Breast epithelium (tissue), 4 donors: ENCODE measurements at places on chromosomes 11 and 22.

DNA sequence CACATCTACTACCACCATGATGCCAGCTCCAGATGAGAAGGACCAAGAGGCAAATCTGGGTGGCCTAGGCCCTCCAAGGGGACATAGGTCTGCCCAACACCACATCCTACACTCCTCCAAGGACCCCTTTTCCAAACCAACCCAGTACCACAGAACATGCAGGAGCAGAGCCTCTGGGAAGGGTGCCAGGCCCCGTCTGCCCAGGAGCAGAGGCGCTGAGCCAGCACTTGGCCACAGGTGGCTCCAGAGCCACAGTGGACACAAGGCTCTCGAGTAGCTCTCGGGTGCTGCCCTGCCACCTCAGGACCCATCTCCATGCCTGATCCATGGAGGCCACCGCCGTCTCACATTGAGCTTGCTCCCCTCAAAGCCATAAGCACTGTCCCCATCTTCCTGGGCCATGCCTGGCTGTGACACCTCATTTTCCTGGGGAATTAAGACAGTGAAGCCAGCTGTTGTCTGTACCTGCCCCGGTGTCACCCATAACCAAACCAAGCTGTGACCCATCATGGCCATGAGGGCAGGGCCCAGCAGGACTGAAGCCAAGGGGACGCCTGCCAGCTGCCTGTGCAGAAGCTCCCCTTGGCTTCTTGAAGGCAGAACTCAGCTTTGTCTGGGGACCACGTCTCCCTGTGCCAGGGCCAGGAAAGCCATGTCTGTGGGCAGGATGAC is 7.4 kb downstream of the MOB2 start:
- H3K4me1 ChIP-seq: no peaks in the 10 kb centered on the region
- H3K27me3 ChIP-seq: no peaks in the 10 kb centered on the region
- DNase-seq: no peak
- no peaks in the 10 kb centered on the region for H3K36me3 ChIP-seq
- no peak overlapping the region for H3K4me3 ChIP-seq
- H3K27ac ChIP-seq: no peak overlapping the region

DNA sequence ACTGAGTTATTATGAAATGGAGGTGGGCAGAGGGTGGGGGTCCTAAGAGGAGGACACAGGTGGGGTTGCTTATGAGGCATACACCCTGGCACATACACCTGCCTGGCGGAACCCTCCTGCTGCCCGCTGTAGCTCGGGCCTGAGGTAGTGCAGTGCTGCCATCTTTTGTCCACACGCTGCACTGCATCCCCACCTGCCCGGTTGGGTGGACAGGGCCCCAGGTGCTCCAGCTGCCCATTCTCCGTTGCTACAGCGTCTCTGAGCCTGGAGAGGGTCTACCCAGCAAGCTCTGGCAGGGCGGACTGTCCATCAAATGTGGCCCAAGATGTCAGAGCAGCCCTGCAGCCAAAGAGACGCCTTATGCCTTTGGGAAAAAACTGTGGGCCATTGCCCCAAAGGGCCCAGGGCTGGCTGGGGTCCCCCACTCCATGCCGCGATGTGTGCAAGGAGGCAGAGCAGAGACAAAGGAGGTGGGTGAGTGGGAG is 131.2 kb downstream of the BUD13 start:
- no peaks in the 10 kb centered on the region for H3K4me1 ChIP-seq
- no peaks in the 10 kb centered on the region for H3K36me3 ChIP-seq
- H3K27me3 ChIP-seq: no peaks in the 10 kb centered on the region
- no peak overlapping the region for H3K4me3 ChIP-seq
- DNase-seq: no peak

DNA sequence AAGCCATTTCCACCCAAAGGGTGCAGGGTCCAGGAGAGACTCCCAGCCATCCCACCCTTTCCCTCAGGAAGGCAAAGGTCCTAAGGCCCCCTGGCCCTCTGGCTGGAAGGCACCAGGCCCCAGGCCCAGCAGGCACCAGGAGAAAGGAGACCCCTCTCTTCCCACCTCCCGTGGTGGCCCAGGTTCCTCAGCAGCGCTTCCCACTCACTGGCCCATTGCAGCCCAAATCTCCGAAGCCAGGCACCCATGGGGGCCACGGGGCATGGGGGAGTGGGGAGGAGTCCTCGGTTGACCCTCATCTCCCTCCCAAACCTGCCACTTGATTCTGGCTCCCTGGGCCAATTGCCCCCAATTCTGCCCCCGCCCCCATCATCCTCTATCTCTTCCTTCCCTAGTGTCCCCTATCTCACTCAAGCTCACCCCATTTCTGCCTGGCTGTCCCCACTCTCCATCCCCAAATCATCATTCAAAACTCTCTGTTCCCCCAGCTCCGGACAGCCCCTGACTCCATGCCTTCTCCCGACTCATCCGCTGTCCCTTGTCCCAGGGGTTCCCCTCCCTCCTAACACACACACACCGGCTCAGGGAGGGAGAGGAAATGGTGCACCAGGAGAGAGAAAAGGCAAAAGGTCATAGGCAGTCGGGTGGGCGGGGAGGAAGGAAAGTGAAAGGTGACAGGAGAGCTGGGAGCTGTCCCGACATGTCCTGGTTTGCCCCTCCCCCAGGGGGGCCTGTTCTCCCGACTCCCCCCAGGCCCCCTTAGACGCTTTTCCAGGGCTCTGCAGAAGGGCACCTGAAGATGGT is 1.2 kb downstream of the LIF start:
- no peaks in the 10 kb centered on the region for H3K36me3 ChIP-seq
- H3K27ac ChIP-seq: peak overlapping the region; percentile 60
- H3K27me3 ChIP-seq: no peaks in the 10 kb centered on the region
- H3K4me1 ChIP-seq: peaks cover 4% of the 10 kb centered on the region
- peak overlapping the region; percentile 77 for H3K4me3 ChIP-seq
- no peak for DNase-seq

DNA sequence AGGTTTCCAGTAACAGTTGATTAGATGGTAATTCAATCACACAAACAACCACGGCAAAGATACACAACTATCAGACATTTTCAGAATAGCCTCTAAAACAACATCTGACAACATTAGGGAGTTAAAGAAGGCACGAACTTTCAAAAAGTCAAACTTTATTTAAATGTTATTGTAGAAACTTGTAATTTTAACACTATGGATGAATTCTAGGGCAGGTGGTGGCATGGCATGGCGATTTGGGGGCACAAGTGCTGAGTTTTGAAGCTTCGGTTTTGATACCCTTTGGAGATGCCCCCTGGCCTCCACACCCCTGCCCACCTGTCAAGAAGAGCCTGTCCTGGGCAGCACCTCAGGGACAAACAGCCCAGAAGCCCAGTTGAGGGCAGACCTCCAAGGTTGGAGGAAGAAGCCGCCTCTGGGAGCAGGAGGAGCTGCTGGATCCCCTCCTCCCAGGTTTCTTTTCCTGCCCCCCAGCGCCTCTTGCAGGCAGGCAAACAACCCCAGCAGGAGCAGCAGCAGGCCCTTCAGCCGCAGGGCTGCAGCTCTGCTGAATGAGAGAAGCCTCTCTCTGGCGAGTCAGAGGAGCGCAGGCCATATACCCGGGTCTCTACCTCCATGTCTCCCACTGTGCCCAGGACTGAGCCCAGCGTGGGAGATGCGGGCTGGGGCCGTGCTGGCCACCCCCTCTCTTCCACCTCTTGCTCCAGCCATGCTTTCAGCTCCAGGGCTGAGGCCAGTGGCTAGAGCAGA is 102.1 kb upstream of the IGLL5 start:
- H3K4me1 ChIP-seq: no peaks in the 10 kb centered on the region
- H3K27me3 ChIP-seq: no peaks in the 10 kb centered on the region
- H3K4me3 ChIP-seq: no peak overlapping the region
- no peaks in the 10 kb centered on the region for H3K36me3 ChIP-seq
- DNase-seq: no peak

DNA sequence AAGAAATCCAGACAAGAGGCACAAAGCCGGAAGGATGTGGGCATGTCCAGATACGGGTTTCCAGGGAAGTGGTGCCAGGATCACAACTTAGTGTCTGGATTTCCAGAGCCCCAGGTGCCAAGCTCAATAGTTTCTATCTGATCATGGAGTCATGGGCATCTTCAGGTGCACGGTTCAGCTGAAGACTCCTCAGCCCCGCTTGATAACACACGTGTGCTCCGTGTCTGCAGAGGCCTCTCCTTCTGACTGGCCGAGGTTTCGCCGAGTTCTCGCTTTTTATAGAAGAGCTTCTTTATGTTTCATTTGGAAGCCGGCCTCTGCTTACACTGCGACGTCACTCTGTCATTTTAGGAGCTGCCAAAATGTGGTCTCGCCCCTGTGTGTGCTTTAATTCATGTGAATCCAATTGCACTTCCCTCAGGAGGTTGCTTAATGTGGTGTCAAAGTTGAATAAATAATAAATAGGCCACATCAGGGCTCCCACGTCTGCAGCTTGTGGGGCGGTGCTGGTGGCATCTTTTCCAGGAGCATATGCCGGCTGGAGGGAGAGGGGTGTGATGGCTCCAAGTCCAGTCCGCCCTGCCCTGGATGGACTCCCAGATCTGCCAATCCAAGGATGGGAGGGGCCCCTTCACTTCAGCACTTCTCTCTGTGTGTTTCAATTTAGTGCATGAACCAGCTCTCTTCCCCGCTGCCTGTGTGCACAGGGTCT is 1410.8 kb downstream of the TBC1D22A start:
- H3K27me3 ChIP-seq: peaks cover 50% of the 10 kb centered on the region
- DNase-seq: no peak
- no peak overlapping the region for H3K4me3 ChIP-seq
- no peaks in the 10 kb centered on the region for H3K4me1 ChIP-seq
- no peak overlapping the region for H3K27ac ChIP-seq

DNA sequence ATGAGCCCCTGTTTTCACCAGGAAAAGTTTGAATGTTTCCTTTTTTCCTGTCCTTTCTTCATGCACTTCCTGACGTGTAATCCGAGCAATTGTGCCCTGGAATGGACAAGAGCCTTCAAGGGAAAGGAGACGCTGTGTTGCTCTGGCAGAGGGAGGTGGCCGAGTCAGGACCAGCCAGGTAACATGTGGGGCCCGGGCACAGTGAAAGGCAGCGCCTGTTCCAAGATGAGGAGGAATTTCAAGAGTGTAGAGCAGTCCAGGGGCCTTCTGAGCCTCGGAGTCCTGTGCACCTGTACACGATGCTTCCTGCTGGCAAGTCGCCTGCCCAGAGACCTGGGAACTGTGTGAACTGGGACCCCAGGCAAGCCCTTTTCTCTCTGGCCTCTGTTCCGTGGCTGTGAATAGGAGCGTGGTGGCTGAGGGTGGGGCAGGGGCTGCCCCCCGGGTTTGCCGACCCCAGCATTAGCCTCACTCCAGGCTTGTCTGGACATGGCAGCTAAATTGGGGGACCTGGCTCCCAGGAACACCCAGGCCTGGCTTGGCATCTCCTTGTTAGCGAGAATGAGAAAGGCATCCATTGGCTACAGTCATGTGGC is 92.0 kb downstream of the MYEOV start:
- no peaks in the 10 kb centered on the region for H3K4me1 ChIP-seq
- H3K4me3 ChIP-seq: no peak overlapping the region
- no peaks in the 10 kb centered on the region for H3K36me3 ChIP-seq

GRCh38 chr11:36454941-36455631 is 55.0 kb downstream of the TRAF6 start:
- peaks cover 26% of the 10 kb centered on the region for H3K4me1 ChIP-seq
- H3K27ac ChIP-seq: peak overlapping the region; percentile 90
- no peaks in the 10 kb centered on the region for H3K27me3 ChIP-seq
- DNase-seq: no peak
- no peaks in the 10 kb centered on the region for H3K36me3 ChIP-seq

- no peaks in the 10 kb centered on the region for H3K36me3 ChIP-seq
- no peak overlapping the region for H3K4me3 ChIP-seq
- H3K4me1 ChIP-seq: no peaks in the 10 kb centered on the region
- DNase-seq: no peak
- no peaks in the 10 kb centered on the region for H3K27me3 ChIP-seq
Observed at GRCh38 chr11:34302046-34302921, 55.5 kb downstream of the ABTB2 start.

DNA sequence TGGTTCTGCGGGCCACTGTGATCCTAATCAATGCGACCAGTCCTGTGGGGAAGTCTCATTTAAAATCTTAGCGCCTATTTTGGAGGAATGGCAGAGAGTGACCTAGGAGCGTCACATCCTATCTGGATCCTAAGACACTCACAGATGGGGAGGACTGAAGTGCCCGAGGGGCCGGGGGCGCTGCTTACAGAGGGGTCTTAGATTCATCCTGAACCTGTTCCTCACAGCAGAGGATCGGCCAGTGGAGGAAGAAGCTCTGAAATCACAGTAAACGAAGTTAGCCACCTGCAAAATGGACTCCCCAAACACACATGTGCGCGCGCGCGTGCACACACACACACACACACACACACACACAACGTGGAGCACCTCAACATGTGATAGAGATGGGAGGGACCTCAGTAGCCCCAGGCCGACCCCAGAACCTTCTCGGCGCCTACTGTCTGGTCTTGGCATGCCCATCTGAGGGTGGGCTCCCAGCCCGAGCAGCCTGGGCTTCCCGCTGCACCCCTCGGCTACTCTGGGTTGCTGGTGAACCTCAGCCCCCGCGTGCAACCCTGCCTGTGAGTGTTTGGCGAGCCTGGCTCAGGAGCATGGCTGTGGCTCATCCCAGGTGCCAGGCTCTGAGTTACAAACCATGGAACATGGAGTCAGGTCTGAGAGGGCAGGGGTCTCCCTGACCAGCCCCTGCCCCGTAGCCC is 613.3 kb downstream of the TBC1D22A start:
- no peaks in the 10 kb centered on the region for H3K4me1 ChIP-seq
- DNase-seq: no peak

GRCh38 chr11:17786824-17787525 is 52.4 kb downstream of the KCNC1 start:
- H3K36me3 ChIP-seq: no peaks in the 10 kb centered on the region
- H3K27me3 ChIP-seq: no peaks in the 10 kb centered on the region
- no peaks in the 10 kb centered on the region for H3K4me1 ChIP-seq
- H3K4me3 ChIP-seq: no peak overlapping the region

DNA sequence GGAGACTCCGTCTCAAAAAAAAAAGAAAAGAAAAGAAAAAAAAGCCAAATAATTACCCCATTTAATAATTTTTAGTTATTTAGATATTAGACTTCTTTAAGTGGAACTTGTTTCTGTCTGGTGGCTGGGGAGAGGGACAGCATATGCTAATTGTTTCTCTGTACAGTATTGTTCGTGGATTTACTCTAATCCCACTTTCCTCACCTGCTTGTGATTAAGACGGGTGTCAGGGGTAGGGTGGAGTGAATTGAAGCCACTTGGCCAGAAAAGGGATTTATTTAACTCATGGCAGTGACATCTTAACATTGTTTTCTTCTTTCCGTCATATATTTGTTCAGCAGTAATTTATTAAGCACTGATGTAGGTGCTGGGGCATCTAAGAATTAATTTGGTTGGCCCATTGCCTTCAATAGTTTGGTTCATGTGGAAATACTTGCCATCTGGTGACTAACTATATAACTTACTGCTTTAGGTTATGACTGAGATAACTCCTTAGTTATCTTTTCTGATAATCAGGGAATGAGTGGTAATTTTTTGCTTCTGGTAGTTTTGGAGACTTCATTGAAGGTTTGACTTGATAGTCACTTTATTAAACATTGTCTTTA is 4.6 kb downstream of the TNRC6B start:
- peak overlapping the region; percentile 75 for H3K27ac ChIP-seq
- no peak for DNase-seq
- no peaks in the 10 kb centered on the region for H3K27me3 ChIP-seq
